ENCODE measurements at places on chromosomes 5 and 9.

- DNase-seq = peak; percentile 75
Measured at GRCh38 chr9:134174073-134174449, 9.7 kb upstream of the RNU6ATAC start.

GRCh38 chr9:88749420-88749819 is 214.4 kb downstream of the NXNL2 start:
- no peak for DNase-seq

GRCh38 chr9:81125446-81126092 is 563.8 kb downstream of the TLE1 start:
- DNase-seq = no peak

DNA sequence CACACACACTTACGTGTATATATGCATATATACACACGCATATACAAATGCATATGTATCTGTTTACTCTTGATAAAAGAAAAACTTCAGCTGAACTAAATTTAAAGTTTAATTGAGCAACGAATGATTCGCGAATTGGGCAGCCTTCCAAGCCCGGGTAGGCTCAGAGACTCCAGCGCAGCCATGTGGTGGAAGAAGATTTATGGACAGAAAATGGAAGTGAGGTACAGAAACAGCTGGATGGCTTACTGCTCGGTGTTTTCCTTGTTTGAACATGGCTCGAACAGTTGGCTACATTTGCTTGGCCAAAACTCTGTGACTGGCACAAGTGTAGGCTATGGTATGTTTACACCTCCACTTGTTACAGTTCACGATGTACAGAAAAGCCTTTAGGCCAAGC is 239.3 kb upstream of the PRDM9 start:
- DNase-seq = no peak

GRCh38 chr5:134059758-134060495 is 54.6 kb upstream of the TCF7 start:
- DNase-seq = no peak

- DNase-seq = peak; percentile 40
Measured at GRCh38 chr9:136769710-136770191, 5.4 kb upstream of the LCN15 start.

GRCh38 chr5:111494355-111494999 is 17.9 kb downstream of the STARD4 start:
- no peak for DNase-seq

DNA sequence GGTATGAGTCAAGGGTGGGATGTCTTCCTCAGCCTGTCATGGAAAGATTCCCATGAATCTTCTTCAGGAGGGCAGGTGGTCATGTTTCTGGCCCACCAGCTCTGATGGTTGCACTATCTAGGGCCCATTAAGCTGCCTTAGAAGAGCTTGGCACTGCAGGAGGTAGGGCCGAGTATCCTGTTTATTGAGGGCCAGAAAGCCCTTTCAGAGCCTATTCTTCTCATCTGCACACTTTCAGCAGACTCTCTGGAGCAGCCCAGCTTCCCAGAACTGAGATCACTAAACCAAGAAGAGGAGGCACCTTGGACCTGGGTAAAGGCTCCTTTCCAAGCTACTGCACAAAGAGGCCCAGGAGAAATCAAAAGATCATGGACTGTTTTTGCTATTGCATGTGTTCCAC is 146.5 kb downstream of the MTX3 start:
- no peak for DNase-seq

DNA sequence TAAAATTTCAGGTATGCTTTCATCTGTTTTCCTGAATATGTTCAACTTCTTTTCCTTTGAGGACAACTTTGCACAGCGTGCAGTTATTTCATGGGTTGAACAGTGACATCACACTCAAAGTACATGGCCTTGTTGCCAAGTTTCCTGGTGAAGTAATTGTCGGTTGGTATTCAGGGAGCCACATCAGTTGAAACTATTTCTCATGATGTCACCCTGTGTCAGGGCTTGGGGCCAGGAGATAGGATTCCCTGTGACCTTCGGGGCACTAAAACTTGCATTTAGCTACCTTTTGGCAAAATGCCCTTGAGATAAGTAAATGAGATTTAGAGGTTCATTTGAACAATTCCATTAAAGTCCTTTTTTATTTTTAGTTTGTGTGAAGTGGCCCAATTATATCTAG is 383.9 kb downstream of the SH3GL2 start:
- DNase-seq = no peak

GRCh38 chr9:571741-572140 is 269.8 kb upstream of the DMRT1 start:
- no peak for DNase-seq

DNA sequence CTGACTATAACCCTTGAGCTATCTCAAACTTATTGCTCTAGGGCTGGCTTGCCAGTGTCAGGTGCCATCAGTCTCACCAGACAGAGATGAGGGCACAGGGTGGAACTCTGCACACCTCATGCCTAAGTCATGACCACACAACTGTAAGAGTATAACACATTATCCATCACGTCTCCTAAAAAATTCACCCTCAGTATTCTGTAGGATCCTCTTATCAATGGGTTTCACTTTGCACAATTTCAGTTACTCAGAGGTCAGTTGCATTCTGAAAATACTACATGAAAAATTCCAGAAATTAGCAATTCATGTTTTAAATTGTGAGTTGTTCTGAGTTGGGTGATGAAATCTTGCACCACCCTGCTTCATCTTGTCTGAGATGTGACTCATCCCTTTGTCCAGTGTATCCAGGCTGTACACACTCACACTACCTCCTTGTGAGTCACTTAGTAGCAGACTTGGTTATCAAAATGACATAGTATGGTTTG is 690.9 kb upstream of the CDH18 start:
- no peak for DNase-seq

DNA sequence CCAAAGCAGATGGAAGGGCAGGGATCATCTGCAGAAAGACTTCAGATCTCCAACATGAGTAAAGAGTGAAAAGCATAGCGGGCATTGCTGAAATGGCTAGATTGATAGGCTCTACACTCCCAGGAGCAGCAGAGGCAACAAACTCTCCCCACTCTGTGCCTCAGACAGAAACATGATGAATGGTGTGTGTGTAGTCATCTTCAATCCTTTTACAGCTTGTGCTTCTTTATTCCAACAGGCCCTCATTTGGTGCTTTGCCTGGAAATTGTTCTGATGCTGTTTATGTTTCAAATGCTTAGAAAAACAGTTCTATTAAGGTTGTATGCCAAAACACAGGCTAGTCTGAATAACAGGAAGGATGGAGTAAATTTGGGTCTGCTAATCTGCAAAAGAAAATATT is 176.2 kb downstream of the DMRTA1 start:
- no peak for DNase-seq

DNA sequence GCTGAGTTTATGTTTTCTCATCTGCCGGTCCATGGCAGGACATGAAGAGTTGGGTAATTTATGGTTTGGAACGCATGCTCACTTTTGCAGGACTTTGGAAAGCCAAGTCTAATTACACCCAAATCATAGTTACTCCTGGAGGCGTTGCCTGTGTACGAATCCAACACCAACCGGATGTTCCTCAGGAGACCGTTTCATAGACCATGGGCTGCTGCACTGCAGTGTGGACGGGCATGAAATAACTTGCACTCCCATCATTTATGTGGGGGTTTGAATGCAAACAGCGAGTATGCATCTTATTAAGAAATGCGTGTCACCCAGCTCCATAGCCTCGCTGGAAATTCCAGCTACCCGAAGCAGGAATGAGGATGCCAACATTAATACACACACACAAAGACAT is 96.1 kb upstream of the IRX2 start:
- DNase-seq = no peak

GRCh38 chr9:128005923-128006322 is 25.1 kb upstream of the EEIG1 start:
- DNase-seq = no peak

GRCh38 chr9:76198336-76198735 is 195.9 kb downstream of the RFK start:
- DNase-seq = no peak

DNA sequence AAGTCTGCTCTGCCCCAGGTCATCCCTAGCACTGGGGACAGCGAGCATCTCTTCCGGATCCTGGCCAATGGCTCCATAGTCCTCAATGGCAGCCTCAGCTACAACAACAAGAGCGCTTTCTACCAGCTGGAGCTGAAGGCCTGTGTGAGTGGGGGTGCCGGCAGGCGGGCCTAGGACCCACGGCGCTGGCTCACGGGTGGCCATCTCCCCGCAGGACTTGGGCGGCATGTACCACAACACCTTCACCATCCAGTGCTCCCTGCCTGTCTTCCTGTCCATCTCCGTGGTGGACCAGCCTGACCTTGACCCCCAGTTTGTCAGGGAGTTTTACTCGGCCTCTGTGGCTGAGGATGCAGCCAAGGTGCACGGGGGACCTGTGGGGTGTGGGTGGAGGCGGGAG is 25.9 kb downstream of the CDHR2 start:
- no peak for DNase-seq

- no peak for DNase-seq
Measured at GRCh38 chr9:108784998-108785397, 70.8 kb downstream of the ACTL7B start.

DNA sequence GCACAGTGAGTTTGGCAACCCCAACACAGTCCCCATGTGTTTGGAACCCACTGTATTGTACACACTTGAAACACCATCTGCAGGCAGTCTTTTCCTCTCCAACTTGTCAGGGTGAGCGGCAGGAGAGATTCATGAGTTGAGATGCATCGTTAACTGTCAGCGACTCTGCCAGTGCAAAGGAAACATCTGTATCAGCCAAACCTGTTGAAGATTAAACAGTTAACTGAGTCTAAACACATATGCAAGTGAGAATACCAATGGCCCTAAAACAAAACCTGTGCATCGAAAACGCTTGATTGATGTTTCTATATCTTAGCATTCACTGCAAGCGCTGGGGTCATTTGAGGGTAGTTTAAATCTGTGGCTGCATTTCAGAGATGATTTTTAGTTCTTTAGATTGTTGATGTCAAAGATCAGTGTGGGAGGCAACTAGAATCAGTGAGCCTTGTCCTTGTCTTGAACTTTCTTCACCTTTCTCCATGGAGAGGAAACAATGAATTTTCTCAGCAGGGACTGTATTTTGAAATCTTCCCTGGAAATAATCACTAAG is 41.3 kb upstream of the PAM start:
- no peak for DNase-seq

- DNase-seq = no peak
Measured at GRCh38 chr5:74889523-74890105, 23.4 kb upstream of the FAM169A start.

DNA sequence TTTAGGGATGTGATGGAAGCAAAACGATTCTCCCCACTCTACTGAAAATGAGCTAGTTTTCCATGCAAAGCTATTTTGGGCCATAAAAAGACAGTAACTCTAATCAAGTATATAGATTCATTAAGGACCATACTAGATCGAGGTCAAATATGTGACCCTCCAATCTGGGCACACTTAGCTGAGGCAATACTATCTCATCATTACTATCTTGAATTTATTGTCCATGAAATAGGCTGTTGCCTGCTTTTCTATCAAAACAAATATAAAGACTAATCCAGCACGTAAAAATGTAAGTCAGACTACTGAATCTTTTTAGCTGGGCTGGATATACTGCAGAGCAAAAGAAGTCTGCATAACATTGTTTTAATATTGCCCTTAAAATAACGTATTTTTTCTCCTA is 943.1 kb downstream of the NR2F1-AS1 start:
- no peak for DNase-seq

DNA sequence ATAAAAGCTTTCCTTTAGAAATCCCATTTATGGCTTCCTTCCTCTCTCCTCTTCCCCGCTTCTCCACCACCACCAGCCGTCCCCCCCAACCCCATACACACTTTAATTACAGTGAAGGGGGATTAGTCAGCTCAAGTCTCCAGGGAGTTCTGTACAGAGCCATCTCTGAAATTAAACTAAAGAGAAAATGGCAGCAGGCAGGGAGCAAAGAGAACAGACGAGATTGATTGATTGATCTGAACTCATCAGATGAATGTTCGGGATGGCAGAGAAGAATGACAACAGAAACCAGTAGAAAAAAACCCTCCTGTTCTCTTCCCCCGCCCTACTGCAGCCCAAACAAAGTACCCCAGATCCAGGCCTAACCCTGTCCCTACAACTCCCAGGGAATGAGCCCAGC is 241.7 kb upstream of the PANK3 start:
- no peak for DNase-seq

DNA sequence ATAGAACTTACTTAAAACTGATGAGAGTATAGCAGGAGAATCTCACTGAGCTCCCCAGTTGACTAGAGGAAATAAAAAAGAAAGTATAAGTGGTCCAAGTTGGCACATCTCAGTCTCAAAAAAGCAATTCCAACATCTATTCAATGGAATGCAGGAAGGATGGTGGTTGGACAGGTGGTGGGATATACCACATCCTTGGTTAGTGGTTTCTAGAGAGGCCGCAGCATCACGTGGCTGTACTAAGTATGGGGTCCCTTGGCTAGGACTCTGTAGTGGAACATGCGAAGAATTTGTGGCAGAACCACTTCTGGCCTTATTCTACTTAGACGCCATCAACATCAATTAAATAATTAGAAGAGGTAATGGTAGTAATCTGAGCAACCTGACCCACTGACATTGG is 232.4 kb downstream of the SAXO1 start:
- DNase-seq = no peak

- DNase-seq = peak; percentile 29
Measured at GRCh38 chr9:4666042-4666699, at the start of gene SPATA6L. Gene SPATA6L, minus strand, starts transcription at chr9:4666480. Its CDS starts 230 bp downstream, at chr9:4666250.

- no peak for DNase-seq
Measured at GRCh38 chr5:148910216-148910615, 83.8 kb downstream of the ADRB2 start.

GRCh38 chr5:966345-966710 is 42.3 kb upstream of the NKD2 start:
- no peak for DNase-seq

- DNase-seq = no peak
Measured at GRCh38 chr5:1280177-1281037, 14.5 kb downstream of the TERT start.

GRCh38 chr5:142364251-142365145 is 39.7 kb upstream of the SPRY4 start:
- DNase-seq = peak; percentile 19

DNA sequence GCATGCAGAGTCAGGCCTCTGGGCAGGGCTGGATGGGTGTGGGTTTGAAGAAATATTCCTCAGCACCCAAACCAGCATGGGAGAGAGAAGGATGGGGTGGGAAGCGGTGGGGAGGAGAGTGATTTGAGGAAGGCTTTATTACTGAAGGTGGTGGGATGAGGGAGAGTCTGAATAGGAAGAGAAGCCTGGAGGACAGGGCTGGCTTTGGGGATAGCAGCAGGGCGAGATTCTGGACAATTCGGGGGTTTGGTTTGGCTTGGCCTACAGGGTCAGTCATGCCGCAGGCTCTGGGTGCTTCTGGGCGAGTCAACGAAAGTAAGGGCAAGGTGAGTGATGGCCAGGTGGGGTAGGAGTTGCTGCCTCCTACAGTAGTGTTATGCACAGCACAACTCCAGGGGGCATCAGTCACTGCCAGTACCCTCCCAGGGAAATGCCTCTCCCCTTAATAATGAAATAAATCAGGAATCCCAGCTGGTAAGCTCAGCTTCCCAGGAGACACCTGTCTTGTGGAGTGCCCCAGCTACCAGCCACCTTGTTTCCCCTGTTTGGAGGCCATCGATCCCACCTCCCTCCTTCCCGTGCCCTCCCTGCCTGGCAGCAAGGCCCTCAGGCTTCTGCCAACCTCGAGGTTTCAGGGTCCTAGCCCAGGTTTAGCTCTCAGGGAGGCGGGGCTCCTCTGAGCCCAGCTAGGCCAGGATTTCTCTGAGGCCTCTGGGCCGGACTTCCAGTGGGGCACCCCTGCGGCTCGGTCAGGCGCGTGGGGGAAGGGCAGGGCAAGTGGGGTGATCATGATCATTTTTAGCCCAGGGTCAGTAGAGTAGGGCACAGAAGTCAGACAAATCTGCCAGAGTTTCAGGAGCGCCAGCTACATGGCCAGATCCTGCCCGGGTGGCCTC is 741 bp upstream of the NKX2-5 start:
- DNase-seq = no peak

- DNase-seq = no peak
Measured at GRCh38 chr9:83996126-83996525, 15.5 kb downstream of the RMI1 start.

Data from naive B cell (primary cell).